Aorta (tissue), 5 donors: ENCODE measurements at places on chromosomes 12 and 14. TPM values are rescaled to one million over a fixed set of nuclear protein-coding genes. Genes with fewer than 3 reads are reported as not detected.

Gene PTPN6
- total RNA-seq = 42.3 TPM

Gene NTN4
- total RNA-seq = 60.9 TPM

Gene MYF5
- not detected for total RNA-seq

Gene EXOC5
- 75.1 TPM for total RNA-seq

Gene WBP11
- total RNA-seq = 43.2 TPM

Gene SLC25A21
- total RNA-seq = 1.3 TPM

Gene DENND5B
- 19.7 TPM for total RNA-seq

Gene ARMH4
- 14.6 TPM for total RNA-seq

Gene RNFT2
- total RNA-seq = 3.0 TPM

Gene PLBD1
- 11.6 TPM for total RNA-seq

Gene AVPR1A
- total RNA-seq = 6.0 TPM

Gene SPIC
- total RNA-seq = not detected

Gene GPR84
- total RNA-seq = 1.9 TPM

Gene KRT78
- total RNA-seq = not detected

Gene IQSEC3
- total RNA-seq = 3.0 TPM

Gene PTGER2
- total RNA-seq = 5.1 TPM

Gene PIWIL1
- not detected for total RNA-seq

Gene TRHDE
- total RNA-seq = 1.8 TPM

Gene GCH1
- total RNA-seq = 7.4 TPM

Gene KRT76
- total RNA-seq = not detected

Gene AICDA
- not detected for total RNA-seq

Gene ESR2
- total RNA-seq = 0.10 TPM

Gene NINJ2
- total RNA-seq = 11.2 TPM

Gene BEGAIN
- 1.6 TPM for total RNA-seq

Gene IFI27L1
- total RNA-seq = 13.7 TPM

Gene USP44
- 2.2 TPM for total RNA-seq

Gene KCNC2
- not detected for total RNA-seq

Gene ZCCHC8
- 30.1 TPM for total RNA-seq

Gene RTL1
- total RNA-seq = not detected

Gene TSPAN19
- total RNA-seq = not detected

Gene CD69
- 4.4 TPM for total RNA-seq

Gene CLIP1
- 125 TPM for total RNA-seq

Gene TAS2R13
- 5.6 TPM for total RNA-seq

Gene MGP
- 7,115 TPM for total RNA-seq
